ENCODE measurements at places on chromosomes 13 and 19.
A peak's percentile ranks its signal among the peaks of the same experiment; 100 is the strongest.

- H3K27ac ChIP-seq = no peak overlapping the region
- peaks cover 12% of the 10 kb centered on the region for H3K4me1 ChIP-seq
- H3K36me3 ChIP-seq = no peaks in the 10 kb centered on the region
Measured at GRCh38 chr19:1468821-1469254, 10.2 kb downstream of the C19orf25 start.

DNA sequence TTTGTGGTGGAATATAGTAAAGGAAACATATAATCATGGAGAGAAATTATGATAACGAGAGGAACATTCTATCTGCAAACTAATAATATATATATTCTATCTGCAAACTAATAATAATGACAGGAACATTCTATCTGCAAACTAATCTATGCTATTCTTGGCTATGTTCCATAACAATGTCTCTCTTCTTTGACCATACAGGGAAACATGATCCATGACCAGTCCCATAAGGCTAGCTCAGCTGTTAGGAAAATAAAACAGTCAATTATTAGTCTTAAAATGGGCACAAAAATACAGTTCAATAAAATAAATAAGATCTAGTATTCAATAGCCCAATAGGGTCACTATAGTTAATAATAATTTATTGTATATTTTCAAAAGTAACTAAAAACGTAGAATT is 707.8 kb upstream of the PCDH20 start:
- no peaks in the 10 kb centered on the region for H3K4me1 ChIP-seq
- no peak overlapping the region for H3K27ac ChIP-seq
- H3K27me3 ChIP-seq = no peaks in the 10 kb centered on the region
- no peaks in the 10 kb centered on the region for H3K36me3 ChIP-seq

DNA sequence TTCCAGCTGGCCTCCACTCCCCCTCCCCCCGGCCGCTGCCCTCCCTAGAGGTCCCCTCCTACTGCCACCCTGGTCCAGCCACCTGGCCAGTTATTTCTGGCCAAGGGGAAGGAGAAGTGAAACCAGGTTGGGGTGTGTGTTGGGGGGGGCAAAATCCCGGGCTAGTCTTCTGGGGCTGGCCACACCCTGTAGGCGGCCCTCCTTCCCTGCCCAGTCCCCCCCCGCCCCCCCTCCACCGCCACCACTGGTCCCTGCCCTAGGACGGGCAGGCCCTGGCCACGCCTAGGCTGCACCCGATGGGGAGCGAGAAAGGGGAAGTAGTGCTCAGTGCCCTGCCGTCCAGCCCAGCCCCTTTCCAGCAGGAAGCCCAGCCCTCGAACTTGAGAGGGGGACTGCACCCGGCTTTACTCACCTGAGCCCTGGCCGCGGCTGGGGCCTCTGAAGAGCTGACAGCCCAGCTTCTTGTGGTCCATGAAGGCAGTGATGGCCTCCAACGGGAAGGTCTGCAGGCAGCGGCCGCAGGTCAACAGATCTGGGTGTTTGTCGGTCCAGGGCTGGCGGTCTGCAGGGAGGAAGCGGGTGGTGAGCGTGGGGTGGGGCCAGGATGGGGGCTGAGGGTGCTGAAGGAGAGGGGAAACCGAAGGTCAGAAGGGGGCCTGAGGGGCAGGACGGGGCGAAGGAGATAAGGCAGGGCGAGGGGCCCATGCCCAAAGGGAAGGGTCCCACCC is 813 bp downstream of the ZNF296 start:
- peak overlapping the region; percentile 17 for H3K4me3 ChIP-seq
- peaks cover 4% of the 10 kb centered on the region for H3K4me1 ChIP-seq
- H3K27me3 ChIP-seq = no peaks in the 10 kb centered on the region
- no peak overlapping the region for H3K27ac ChIP-seq
- no peaks in the 10 kb centered on the region for H3K36me3 ChIP-seq
- DNase-seq = no peak

DNA sequence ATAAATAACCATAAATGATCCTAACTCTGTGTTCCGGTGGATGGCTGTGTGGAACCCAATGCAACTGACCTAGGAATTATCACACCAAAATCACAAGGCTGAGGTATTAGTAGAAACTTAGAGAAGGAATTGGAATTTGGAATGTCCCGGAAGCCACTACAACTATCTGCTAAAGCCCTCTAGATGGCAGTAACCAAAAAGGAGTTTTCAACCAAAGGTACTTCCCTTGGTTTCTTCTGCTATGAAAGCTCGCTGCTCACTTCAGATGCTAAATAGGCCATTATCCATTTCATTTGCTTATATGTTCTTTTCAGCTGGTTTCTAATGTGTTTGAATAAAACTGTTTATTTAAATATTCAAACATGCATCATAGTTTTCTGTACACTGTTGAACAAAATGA is 1589.1 kb upstream of the SPRY2 start:
- no peaks in the 10 kb centered on the region for H3K4me1 ChIP-seq
- H3K4me3 ChIP-seq = no peak overlapping the region
- no peak overlapping the region for H3K27ac ChIP-seq
- H3K27me3 ChIP-seq = peaks cover 3% of the 10 kb centered on the region
- DNase-seq = no peak

GRCh38 chr19:2700660-2701360 is 1.7 kb downstream of the GNG7 start:
- no peak overlapping the region for H3K4me3 ChIP-seq
- H3K27me3 ChIP-seq = no peaks in the 10 kb centered on the region
- H3K4me1 ChIP-seq = peaks cover 8% of the 10 kb centered on the region
- no peaks in the 10 kb centered on the region for H3K36me3 ChIP-seq

DNA sequence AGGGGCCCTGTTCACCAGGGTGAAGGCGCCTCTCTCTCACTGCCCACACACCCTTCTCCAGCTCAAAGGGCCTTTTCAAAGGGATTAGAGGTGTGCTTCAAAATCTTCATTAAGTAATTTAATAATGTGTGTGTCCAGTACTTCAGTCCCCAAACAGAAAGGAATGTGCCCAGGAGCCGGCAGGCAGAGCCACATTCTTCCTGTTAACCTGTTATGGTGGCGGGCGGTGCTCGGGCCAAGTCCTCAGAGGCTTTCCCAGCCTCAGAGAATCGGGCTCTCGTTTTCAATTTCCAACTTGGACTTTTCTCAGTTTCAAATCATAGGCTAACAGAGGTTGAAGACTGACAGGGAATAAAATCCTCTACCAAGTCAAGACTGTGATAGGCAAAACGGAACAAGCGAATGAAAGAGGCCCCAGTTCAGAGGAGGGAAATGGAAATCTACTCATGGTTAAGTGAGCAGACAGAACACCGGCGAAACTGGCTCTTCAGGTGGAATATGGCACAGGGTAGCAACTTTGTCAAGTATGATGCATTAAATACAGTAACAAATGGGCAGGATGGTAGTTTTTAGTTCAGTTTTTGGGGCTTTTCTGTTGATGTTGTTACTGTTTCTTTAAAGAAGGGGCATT is 68.6 kb downstream of the FOXO1 start:
- H3K27ac ChIP-seq = peak overlapping the region; percentile 78
- no peak for DNase-seq
- H3K27me3 ChIP-seq = no peaks in the 10 kb centered on the region
- no peaks in the 10 kb centered on the region for H3K36me3 ChIP-seq
- peaks cover 13% of the 10 kb centered on the region for H3K4me1 ChIP-seq

DNA sequence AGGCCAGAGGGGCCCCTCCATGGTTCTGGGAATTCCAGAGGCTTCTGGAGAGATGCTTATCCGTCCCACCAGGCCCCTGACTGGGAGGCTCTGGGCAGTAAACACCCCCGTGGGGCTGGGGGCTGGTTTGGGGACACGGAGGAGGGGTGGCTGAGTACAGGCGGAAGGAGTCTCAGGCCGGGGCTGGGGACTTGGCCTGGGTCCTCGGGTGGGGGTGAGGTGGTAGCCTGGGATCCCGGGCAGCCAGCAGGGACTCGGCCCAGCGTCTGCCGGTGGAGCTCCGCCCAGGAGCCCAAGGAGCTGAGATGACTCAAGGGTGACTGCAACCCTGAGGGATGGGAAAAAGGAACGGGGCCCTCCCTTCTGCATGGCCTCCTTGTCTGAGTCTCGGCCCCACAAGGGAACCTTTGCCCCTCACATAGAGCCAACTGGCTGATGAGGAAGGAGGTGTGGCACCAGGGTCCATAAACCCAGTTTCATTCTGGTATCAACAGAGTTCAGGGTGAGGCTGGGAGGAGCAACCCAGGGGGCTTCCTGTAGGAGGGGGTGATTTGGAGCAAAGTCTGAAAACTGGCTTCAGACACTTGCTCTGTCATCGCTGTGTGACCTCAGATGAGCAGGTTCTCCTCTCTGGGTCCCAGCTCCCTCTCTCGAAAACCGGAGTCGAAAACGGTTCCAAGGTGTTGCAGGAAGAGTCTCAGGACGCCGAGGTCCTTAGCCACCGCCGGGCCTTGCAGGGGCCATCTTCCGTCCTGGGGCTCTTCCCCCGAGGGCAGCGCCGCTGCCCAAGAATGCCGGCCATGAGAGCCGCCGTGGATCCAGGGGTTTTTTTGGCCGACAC is 809 bp downstream of the MISP start:
- no peak for DNase-seq
- H3K36me3 ChIP-seq = no peaks in the 10 kb centered on the region
- H3K27ac ChIP-seq = no peak overlapping the region
- no peaks in the 10 kb centered on the region for H3K27me3 ChIP-seq

DNA sequence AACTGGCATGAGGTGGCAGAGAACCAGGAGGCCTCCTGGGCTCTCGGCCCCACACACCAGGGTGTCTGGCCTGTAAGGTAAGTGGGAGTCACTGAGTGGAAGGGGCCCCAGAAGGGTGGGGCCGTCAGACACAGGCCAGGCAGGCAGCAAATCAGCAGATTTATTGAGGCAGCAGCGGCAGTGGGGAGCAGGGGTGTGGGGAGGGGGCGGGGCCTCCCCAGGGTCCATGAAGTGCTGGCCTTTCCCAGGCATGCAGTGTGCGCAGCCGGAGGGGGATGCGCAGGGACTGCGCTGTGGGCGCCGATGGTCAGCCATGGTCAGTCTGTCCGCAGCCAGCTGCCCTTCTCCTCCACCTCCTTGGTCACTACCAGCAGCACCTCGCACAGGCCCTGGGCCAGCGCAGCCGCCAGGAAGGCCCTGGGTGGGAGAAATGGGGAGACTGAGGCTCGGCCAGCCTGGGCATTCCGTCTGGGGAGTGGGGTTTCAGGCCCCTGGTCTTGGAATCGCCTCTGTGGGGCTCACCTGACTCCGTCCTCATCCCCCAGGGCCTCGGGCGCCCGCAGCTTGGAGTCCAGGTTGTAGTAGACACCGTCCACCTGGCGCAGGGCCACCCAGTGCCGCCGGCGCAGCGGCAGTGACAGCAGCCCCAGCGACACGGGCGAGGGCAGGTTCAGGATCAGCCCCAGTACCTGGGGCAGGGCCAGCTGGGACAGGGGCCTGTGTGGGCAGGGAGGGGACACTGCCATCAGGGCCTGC is 5.0 kb downstream of the JOSD2 start:
- H3K4me1 ChIP-seq = peaks cover 7% of the 10 kb centered on the region
- no peak for DNase-seq
- no peak overlapping the region for H3K27ac ChIP-seq
- H3K27me3 ChIP-seq = no peaks in the 10 kb centered on the region

- H3K4me1 ChIP-seq = no peaks in the 10 kb centered on the region
- no peaks in the 10 kb centered on the region for H3K36me3 ChIP-seq
- no peak overlapping the region for H3K4me3 ChIP-seq
- DNase-seq = no peak
- H3K27me3 ChIP-seq = no peaks in the 10 kb centered on the region
Measured at GRCh38 chr19:45283443-45284033, 32.5 kb downstream of the MARK4 start.

DNA sequence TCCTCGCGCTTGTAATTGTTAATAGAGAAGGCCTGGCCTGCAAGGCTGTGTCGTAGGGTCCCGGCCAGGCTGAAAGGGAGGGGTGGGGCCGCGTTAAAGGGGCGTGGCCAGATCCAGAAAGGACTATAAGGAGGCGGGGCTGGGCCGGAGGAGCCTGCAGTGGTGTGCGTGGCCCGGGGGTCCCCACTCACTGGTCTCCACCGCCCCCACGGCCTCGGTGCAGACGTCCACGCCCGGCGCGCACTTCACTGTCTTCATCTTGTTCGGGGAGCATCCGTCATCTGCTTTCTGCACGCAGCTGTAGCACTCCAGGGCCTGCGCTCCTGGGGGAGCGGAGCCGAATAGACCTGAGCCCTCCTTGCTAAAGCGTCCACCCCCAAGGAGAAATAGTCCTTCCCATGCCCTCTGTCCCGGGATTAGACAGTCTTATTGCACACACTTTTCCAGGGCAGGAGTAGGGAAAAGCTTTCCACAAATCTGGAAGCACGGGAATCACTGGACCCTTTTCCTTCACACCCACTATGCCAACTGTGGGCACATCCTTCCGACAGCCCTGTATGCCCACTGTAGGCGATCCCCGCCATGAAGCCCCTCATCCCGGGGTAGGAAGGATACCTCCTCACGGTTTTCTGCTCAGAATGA is 1.2 kb downstream of the LYPD3 start:
- no peaks in the 10 kb centered on the region for H3K36me3 ChIP-seq
- H3K4me3 ChIP-seq = peak overlapping the region; percentile 65
- no peaks in the 10 kb centered on the region for H3K27me3 ChIP-seq
- peak overlapping the region; percentile 90 for H3K27ac ChIP-seq
- H3K4me1 ChIP-seq = no peaks in the 10 kb centered on the region

DNA sequence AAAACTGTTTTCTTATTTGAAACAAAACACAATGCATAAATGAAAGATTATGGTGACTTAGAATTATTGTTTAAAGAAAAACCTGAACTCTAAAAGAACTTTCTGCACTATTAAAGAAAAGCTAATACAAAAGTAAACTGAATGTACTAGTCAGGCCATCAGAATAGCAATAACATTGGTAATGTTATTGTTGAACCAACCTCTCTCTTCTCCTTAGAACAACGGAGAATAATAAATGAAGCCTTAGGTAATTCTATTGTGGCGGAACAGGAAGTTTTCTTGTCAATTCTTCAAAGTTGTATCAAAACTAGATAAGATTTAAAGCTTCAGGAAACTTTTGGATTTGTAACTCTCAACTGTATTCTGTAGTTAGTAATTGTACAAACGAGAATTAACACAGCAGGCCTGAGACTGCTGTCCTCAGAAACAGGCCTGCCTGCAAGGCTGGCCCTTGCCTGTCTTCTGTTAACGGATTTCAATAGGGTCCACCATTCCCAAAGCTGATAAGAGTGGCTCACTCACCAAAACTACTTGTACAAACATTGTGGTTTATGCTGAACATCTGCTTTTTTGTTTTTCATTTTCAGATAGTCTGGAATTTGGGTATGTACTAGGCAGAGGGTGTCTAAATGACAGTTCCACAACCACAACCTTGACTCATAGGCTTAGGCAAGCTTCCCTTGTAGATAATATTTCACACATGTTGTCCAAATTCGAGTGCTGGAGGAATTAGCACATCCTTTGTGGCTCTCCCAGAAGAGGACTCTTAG is 825.8 kb downstream of the GPC5 start:
- H3K27me3 ChIP-seq = no peaks in the 10 kb centered on the region
- no peak for DNase-seq
- peak overlapping the region; percentile 29 for H3K27ac ChIP-seq

GRCh38 chr19:29741226-29741625 is 26.2 kb upstream of the C19orf12 start:
- no peaks in the 10 kb centered on the region for H3K36me3 ChIP-seq
- DNase-seq = no peak
- H3K27me3 ChIP-seq = no peaks in the 10 kb centered on the region
- H3K4me3 ChIP-seq = no peak overlapping the region
- H3K4me1 ChIP-seq = no peaks in the 10 kb centered on the region
- no peak overlapping the region for H3K27ac ChIP-seq

- H3K27me3 ChIP-seq = no peaks in the 10 kb centered on the region
- no peak for DNase-seq
- no peak overlapping the region for H3K27ac ChIP-seq
- H3K36me3 ChIP-seq = no peaks in the 10 kb centered on the region
- no peak overlapping the region for H3K4me3 ChIP-seq
Measured at GRCh38 chr13:113148940-113149503, 9.4 kb upstream of the PROZ start.

GRCh38 chr19:19966862-19967261 is 66.1 kb downstream of the ZNF93 start:
- DNase-seq = no peak
- H3K4me1 ChIP-seq = no peaks in the 10 kb centered on the region

GRCh38 chr13:76929320-76929719 is 19.0 kb upstream of the ACOD1 start:
- H3K36me3 ChIP-seq = no peaks in the 10 kb centered on the region
- no peaks in the 10 kb centered on the region for H3K27me3 ChIP-seq
- no peak overlapping the region for H3K4me3 ChIP-seq
